M059J (cell line): ENCODE measurements at places on chromosomes 7 and 10. TPM values are rescaled to one million over a fixed set of nuclear protein-coding genes. Genes with fewer than 3 reads are reported as not detected.

DNA sequence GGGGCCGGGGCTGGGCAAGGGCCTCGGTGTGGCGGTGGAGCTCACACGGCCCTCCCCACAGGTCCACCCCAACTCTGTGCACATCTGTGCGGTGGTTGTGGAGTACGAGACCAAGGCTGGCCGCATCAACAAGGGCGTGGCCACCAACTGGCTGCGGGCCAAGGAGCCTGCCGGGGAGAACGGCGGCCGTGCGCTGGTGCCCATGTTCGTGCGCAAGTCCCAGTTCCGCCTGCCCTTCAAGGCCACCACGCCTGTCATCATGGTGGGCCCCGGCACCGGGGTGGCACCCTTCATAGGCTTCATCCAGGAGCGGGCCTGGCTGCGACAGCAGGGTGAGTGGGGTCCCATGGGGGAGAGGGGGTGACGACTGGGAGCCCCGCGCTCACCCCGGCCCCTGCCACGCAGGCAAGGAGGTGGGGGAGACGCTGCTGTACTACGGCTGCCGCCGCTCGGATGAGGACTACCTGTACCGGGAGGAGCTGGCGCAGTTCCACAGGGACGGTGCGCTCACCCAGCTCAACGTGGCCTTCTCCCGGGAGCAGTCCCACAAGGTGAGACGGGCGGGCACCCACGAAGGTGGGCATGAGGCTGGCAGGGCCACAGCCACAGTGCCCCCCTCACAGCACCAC is 8.8 kb downstream of the TMEM120A start:
- no peak for DNase-seq

DNA sequence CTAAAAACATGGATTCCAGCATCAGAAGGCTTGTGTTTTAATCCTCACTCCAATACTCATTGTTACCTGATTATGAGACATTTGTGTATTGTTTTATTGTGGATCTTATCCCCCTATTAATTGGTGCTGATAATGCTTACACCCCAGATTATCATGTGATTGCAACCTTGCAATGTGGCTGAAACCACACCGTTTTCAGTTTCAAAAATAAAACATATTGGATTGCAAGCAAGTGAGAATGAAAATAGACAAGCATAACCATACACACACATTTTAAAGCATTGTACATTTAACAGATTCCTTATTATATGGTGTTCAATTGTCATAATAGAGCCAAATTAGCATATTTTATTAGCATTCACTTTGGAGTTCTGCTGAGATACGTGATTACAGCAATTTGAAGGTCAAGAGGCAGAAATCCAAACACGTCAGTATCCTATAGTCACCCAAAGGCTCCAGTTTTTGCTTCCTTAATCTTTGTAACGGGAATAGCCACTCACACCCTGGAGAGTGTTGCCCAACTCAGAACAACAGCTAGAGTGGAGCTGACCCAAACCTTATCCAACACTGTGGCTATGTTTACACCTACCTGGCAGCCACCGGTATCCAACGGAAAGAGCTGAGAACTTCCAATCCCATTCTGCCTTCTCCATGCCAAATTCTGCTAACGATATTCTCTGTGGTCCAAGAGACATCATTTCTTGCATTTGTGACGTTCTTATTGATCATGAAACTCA is 317.1 kb upstream of the KLF6 start:
- no peak for DNase-seq

DNA sequence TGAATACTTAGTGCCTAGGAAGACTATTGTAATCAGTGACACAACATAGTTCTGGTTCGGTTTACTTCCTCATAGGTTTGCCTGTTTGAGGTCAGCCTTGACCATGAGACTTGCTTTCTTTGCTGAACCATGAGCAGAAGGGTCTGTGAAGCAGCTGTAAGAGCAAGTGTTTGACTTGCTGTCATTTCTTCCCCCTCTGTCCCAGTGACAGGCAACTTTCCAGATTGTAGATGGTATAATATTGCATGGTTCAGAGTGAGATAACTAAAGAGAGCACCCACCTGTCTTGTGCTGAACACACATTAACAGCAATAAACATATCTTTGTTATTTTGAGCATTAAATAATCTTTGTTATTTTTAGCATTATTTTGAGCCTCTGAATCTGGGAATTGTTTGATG is 9.3 kb upstream of the RTKN2 start:
- DNase-seq, result no peak

DNA sequence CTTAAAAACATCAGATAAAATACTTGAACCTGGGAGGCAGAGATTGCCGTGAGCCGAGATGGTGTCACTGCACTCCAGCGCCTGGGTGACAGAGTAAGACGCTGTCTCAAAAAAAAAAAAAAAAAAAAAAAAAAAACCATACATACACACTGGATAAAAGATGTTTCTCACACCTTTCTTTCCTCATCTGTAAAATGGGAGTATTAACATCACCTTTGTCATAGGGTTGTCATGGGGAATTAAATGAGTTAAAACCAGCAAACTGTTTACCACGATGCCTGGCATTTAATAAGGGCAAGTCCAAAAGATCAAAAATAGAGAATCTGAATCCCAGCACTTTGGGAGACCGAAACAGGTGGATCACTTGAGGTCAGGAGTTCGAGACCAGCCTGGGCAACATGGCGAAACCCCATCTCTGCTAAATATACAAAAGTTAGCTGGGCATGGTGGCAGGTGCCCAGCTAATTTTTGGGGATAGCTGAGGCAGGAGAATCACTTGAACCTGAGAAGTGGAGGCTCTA is 12.9 kb downstream of the LRRC20 start:
- DNase-seq, result no peak

Gene GBX1
- not detected in 2 replicates for total RNA-seq

- no peak for DNase-seq
Observed at GRCh38 chr7:28942168-28942567, 16.0 kb downstream of the TRIL start.

DNA sequence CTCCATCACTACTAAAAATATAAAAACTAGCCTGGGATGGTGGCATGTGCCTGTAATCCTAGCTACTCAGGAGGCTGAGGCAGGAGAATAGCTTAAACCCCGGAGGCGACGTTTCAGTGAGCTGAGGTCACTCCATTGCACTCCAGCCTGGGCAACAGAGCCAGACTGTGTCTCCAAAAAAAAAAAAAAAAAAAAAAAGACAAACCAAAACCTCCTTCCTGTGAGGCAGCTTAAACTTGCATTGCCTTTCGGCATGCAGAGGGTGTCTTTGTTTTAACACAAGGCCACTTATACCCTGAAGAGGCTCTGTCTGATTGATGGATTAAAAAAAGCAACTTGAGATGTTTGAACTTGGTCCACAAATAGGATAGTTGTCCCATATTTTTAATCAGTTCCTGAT is 128.4 kb upstream of the RSU1 start:
- peak; percentile 71 for DNase-seq
